Cortex of kidney (tissue), 1 donor: ENCODE measurements at places on chromosomes 2 and 18.

- no peak for DNase-seq
These were observed 131.5 kb downstream of the TMEM17 start for GRCh38 chr2:62374301-62375112.

DNA sequence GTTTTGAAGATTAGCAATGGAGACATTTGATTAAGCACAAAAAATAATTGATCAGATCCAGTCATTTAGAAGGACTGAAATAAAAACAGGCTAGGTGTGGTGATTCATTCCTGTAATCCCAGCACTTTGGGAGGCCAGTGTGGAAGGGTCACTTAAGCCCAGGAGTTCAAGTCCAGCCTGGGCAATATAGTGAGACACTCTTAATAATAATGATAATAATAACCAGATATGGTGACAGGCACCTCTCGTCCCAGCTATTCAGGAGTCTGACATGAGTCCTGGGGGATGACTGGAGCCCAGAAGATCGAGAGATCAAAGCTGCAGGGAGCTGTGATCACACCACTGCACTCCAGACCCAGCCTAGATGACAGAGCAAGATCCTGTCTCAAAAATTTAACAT is 3.5 kb upstream of the FN1 start:
- DNase-seq, result no peak

DNA sequence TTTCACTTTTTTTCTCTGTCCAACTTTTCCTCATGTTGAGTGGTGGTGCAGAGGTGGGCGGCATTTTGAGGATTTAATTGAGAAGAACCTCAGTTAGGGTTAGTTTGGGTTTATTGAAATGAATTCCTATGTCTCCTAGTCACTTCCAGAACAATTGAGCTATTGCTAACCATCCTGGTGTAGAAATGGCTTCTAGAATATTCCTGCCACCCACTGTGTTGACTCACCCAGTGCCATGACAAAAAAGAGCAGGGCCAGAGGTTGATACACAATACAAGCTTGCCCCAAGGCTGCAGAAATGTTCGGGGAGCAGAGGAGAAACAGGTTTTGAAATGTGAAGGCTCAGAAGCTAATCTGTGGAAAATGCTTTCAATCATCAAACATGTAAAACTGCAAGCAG is 167.1 kb upstream of the TRIB2 start:
- no peak for DNase-seq

DNA sequence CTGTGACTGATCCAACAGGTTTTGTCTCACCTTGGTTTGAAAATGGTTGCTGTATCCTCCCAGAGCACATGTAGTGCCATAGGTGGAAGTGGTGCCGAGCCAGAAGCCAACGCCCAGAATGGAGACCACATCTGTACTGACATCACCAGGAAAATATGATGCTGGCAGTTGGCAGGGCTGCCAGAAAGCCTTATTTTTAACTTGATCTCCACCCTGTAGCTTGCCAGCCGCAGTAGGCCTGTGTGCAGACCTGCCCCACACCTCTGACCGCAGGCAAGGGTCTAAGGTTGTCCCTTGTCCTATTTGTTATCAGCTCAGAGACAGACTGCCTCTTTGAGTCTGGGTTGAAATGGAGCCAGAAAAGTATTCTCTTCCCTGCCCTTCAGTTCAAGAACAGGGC is 123.5 kb upstream of the EML6 start:
- DNase-seq, result no peak

- DNase-seq, result no peak
These were observed 191.2 kb downstream of the LRRTM1 start for GRCh38 chr2:80113399-80113798.
